ENCODE measurements at places on chromosomes 5 and 9.

- DNase-seq = no peak
These were observed 30.6 kb upstream of the ADAMTS2 start for GRCh38 chr5:179375831-179376365.

- peak; percentile 46 for DNase-seq
These were observed 10.6 kb upstream of the QSOX2 start for GRCh38 chr9:136255896-136256890.

DNA sequence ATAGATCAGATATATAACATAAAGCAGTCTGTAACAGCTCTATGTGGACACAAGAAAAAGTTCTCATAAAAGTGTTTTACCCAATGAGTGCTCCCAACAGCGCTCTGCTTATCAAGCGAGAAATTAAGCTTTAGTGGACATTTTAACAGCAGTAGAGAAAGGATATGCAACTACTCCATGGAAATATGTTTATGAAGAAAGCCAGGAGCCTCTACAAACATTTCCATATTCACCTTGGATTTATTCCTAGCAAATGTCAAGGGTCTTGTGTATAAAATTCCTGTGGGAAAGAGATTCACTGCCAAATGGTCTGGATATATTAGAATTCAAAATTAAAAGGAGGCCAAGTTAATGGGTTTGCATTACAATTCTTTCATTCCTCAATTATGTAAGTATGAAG is 66.5 kb downstream of the DTWD2 start:
- no peak for DNase-seq

GRCh38 chr9:137297966-137298365 is 4.1 kb downstream of the NRARP start:
- DNase-seq = no peak

GRCh38 chr5:62594364-62594984 is 15.9 kb downstream of the LRRC70 start:
- DNase-seq = no peak

DNA sequence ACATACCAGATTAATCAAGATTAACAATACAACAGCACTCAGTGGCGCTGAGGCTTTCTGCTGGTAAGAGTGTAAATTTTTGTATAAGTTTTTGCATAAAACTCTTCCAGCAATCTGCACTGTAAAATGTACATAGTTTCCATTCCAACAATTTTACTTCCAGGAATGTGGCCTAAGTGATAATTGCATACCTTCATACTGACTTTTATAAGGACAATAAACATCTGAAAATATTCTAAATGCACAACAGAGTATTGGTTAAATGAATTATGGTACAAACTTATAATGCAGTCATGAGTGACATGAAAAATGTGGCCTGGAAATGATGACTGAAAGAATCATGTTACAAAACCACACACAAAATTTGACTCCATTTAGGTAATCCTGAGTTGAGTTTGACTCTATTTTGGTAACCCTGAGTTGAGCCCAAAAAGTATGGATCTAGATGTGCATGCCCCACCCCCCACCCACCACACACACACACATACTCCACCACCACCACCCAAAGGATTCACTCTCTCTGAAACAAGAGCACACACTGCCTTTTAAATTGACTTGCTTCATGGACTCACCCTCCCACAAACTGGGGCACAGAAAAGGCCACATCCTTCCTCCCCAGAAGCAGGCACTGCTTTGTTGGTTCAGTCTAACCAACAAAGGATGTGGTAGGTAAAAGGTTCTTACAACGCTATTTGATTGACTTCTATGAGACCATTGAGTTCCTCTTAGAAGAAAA is 137.6 kb downstream of the SUSD1 start:
- peak; percentile 81 for DNase-seq

- DNase-seq = no peak
These were observed 33.5 kb upstream of the ADAM19 start for GRCh38 chr5:157608972-157609565.

DNA sequence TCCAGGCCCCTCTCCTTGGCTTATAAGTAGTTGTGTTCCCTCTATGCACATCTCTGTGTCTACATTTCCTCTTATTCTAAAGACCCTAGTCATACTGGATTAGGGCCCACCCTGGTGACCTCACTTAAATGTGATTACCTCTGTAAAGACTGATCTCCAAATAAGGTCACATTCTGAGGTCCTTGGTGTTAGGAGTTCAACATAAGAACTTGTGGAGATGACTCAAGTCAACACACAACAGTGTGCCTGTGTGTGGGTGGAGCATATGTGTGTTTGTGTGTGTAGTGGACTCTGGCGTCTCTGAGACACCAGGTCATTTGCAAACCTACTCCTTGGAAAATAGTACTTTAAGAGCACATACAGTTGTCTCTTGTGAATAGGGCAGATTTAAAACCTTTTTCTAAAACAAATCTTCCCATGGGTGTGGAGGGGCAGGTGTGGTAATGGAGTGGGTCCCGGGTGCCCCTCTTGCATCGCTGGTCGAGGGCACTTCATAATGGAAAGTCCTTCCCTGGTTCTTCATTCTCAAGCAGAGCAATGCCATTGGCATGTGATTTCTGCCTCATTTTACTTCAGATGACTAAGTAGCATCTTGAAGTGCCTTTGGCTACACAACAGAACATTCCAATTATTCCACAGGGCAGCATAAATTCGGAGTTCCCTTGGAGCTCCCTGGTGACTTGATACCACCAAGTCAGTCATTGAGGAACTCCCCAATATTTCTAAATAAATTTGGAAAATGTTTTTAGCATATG is 84.4 kb downstream of the C9orf152 start:
- DNase-seq = no peak

DNA sequence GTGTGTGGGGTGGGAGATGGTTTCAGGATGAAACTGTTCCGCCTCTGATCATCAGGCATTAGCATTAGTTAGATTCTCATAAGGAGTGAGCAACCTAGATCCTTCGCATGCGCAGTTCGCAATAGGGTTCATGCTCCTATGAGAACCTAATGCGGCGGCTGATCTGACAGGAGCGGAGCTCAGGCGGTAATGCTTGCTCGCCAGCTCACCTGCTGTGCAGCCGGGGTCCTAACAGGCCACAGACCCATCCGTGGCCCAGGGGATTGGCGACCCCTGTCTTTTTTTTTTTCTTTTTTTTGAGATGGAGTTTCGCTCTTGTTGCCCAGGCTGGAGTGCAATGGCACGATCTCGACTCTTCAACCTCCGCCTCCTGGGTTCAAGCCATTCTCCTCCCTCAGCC is 119.1 kb downstream of the KCNIP1 start:
- no peak for DNase-seq

DNA sequence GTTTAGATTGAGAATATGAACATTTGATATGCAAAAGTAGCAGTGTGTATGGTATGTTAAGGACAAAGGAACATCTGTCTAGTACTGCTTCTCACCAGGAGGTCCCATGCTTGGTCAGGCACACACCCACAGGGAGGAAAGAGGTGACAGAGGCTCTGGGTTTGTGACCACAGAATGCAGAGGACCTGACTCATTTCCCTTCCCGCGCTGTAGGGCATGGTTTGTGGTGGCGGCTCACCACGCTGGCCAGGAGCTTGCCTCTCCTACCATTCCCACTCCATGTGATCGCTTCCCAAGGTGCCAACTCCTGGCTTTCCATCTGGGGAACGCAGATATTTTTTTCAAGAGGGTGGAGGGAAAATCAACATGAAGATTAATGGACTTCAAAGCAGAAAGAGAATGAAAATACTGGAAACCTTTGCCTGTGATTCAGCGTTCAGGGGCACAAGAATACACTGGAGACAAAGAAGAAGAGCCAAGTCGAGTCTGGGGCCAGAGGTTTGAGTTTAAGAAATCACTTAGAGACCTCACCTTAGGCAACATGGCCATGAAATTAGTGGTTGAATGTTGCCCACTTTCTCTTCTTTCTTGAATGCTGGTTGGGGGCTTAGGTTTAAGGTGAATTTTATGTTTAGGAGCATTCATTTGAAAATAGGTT is 477.8 kb downstream of the CCDC171 start:
- peak; percentile 97 for DNase-seq

DNA sequence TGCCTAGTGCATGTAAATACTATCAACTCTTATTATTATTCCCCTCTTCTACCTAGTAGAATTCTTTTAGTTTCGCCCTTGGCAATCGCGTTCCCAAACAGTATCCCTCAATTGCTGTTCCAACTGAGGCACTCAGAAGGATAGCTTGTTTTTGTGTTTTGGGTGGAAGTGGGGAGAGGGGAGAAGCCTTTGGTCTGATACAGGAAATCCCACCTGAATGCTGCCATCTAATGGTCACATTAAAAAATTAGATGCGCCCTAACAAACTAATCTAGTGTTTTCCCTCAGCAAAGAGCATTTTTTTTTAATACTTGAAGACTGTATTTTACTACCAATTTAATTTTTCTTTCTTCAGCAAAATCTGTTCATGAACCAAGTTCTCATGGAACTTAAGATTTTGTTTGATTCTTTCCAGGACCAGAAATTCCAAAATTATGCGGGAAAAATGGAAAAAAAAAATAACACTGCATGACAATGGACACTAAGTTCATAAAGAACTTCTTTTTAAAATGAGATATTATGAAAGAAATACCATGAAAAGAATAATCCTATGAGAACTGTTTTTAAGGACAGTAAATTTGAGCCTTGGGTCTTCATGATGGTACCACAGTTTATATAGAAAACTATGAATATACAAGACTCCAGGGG is 22.2 kb upstream of the GLDC start:
- DNase-seq = peak; percentile 57

- no peak for DNase-seq
These were observed 76.5 kb downstream of the WNK2 start for GRCh38 chr9:93260263-93261066.

DNA sequence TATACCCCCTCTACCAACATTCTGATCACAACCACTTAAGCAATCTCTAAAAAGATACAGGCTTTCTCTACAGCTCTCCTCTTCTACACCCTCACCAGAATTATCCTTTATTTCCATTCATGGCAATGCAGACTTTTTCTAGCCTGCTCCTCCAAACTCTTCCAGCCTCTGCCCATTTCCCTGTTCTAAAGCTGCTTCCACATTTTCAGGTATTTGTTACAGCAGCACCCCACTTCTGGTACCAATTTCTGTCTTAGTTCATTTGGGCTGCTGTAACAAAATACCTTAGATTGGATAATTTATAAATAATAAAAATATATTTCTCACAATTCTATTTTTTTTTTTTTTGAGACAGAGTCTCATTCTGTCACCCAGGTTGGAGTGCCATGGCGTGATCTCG is 53.0 kb upstream of the DNAH5 start:
- DNase-seq = no peak

- DNase-seq = peak; percentile 21
These were observed 47.9 kb downstream of the ADGRV1 start for GRCh38 chr5:90606539-90606938.

DNA sequence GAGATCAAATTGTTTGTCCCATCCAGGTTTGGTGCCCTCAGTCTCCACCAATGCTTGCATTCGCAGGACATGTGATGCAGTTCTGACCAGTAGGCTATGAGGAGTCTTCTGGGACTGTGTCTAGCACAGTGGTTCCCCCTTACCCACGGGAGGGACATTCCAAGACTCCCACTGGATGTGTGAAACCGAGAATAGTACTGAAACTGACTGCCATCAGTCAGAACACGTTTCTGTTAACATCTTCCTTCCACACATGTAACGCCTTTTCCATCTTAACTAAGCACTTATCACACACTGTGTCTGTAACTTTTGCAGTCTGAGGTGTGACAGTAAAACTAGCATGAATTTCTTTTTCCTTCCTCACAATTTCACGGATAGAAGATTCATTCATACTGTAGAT is 74.7 kb downstream of the PTTG1 start:
- no peak for DNase-seq

- no peak for DNase-seq
These were observed 20.2 kb downstream of the ZBED3 start for GRCh38 chr5:77066823-77067442.

DNA sequence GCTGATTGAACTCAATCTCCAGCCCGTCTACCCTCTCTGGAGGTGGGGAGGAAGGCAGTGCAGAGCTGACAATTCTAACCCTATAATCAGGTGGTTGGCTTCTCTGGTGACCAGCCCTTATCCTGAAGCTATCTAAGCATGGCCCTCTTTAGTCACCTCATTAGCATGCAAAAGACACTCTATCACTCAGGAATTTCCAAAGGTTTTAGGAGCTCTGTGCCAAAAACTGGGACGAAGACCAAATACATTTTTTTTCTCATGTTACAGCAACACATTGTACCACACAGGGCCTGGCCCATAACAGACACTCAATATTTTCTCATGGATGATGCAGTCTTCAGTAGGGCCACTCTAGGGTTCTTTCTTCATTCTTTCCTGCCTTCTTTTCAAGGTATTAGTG is 118.8 kb upstream of the VLDLR start:
- DNase-seq = no peak

DNA sequence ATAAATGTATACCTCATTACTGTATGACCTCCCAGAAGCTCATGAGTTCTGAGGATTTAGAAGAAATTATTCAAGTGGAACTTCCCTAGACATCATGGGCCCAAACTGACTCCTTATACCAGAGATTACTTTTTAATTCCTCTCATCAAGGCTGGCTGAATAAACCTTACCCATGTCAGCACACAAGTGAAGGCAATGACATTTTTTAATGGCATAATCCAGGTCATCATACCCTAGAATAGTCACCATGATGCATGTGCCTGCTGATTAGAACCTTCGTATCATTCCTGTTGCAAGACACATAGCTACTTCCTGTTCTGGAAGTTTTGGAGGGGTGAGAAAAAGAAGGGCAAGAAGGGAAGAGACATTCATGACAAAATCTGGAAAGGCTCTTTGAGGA is 49.8 kb upstream of the IFNK start:
- DNase-seq = no peak

DNA sequence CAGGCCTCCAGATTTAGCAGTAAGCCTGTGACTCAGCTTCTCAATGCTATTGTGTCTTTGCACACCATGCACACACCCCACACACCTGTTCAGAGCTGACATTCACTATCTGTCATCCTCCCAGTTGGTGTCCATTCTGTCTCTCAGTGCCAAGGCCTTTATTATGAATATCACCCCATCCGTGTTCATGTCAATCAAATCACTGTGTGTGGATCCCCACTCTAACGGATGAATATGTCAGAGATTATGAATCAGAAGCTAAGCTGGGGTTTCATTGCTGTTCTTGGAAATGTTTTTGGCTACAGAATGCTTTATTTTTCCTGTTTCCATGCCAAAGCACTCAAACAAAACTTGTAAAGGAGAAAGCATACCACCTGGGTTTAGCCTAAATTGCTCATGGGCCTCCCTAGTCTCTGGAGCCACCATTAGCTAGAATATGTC is 9.4 kb upstream of the MAMDC2 start:
- DNase-seq = no peak

Data from SW480 (cell line).